ENCODE measurements at places on chromosomes 5 and 9.
A peak's percentile ranks its signal among the peaks of the same experiment; 100 is the strongest.

DNA sequence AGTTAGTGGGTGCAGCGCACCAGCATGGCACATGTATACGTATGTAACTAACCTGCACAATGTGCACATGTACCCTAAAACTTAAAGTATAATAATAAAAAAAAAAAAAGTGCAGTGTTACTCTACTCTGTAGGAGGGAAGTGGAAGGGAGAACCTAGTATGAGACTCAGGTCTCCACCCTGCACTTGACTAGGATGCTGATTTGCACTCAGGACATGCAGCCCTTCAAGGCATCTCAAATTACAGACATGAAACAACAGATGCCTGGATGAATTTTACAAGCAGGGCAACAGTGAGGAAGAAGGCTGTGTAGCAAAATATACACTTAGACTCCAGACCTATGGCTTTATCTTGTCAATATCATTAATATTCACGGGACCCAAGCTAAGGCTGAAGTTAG is 16.5 kb downstream of the TRIM32 start:
- DNase-seq = no peak

DNA sequence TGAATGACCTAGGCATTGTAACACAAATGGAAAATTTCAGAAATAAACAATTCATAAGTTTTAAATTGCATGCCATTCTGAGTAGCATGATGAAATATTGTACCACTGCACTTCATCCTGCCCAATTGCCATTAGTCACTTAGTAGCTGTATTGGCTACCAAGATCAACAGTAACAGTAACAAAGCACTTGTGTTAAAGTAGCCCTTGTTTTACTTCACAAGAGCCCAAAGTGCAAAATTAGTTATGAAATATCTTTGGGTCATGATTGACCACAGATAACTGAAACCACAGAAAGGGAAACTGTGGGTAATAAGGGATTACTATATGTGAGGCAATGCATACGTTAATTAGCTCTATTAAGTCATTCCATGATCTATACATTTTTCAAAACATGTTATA is 33.3 kb upstream of the RORB start:
- DNase-seq = no peak

DNA sequence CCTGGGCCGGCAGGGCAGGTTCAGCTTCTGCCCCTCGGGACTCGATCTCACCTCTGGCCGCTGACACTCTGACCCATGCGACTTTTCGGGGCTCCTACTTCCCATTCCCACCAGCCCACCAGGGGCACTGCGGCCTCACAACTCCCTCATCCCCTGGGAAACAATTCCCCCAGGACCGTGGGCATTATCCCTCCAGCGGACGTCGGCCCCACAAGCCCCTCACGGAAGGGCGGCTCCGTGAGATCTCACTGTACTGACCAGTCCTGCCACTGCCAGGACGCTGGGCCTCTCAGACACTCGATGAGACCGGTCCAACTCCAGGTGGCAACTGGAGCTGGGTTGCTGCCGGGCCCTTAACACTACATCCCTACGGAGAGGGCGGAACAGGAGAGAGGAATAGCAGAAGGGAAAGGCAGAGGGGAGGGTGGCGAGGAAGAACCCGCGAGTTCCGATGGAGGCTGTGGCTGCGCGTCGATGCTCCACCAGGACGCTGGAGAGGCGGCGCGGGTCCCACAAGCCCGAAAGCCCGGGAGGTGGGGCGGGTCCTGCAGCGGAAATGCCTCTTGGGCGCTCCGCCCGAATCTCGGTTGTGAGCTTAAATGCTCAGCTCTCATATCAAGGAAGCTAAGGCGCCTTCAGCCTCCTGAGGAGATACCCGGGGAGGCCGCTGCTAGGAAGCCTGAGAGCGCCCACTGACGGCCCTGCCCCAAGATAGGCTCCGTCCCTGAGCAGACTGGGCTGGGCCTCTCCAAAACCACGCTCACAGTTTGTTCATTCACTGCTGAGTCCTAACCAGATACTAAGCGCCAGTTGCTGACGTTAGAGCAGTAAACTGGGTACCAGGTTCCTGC is 36.3 kb downstream of the VCP start:
- DNase-seq = peak; percentile 10

DNA sequence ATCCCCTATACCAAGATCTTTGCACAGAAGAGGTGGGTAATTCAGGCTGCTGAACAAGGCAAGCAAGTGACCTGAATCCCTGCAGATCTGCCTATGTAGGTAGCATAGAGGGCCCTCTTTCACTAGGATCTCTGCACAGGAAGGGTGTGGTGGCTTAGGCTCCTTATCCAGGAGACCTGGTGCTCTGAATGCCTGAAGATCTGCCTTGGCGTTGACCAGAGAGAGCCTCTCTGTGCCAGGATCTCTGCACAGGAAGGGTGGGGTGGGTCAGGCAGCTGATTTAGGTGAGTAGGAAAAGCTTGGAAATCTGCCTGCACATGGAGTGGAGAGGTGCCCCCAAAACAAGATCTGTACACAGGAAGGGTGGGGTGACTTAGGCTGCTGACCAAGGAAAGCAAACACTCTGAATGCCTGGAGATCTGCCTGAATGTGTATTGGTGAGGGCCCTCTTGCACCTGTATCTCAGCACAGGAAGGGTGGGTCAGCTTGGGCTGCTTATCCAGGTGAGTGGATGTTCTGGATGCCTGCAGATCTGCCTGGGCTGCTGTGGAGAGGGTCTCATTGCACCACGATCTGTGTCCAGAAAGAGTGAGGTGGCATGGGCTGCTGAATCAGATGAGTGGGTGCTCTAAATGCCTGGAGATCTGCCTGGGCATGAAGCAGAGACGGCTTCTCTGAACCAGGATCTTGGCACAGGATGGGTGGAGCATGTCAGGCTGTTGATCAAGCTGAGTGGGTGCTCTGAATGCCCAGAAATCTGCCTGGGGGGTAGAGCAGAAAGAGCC is 365.9 kb downstream of the DMAC1 start:
- DNase-seq = no peak

DNA sequence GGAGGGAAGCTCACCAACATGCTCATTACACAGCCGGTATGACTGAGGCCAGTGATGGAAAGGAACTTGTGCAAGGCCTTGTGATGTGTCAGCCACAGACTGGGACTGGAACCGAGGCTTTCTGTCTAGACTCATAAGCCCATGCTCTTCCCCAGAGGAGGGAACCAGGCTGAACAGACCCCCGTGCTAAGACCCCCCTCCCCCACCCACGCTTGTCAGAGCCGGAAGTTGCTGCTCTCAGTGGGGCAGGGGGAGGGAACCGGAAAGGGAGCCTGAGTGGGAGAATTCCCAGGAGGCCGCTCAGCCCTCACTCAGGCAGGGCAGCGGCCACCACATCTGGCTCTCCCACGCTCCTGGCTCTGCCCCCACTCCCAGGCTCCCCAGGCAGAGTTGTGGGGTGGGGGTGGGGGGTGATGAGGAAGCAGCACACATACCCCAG is 4.1 kb upstream of the PDGFRB start:
- no peak for DNase-seq

GRCh38 chr5:87210743-87211142 is 56.9 kb upstream of the RASA1 start:
- DNase-seq = no peak

- DNase-seq = peak; percentile 21
Observed at GRCh38 chr9:69180670-69181069, 6.6 kb downstream of the TJP2 start.

GRCh38 chr9:2359891-2360471 is 261.6 kb upstream of the VLDLR start:
- no peak for DNase-seq

DNA sequence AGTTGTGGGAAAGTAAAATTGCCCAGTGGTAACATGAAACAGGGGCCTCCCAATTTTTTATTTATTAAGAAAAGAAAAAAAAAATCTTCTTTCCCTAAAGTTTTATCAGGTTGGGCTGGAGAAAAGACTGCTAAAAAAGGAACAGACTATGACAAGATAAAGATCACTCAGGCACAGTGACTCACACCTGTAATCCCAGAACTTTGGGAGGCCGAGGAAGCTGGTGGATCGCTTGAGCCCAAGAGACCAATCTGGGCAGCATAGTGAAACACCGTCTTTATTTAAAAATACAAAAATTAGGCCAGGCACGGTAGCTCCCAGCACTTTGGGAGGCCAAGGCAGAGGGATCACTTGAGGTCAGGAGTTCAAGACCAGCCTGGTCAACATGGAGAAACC is 312.5 kb downstream of the CETN3 start:
- DNase-seq = no peak

DNA sequence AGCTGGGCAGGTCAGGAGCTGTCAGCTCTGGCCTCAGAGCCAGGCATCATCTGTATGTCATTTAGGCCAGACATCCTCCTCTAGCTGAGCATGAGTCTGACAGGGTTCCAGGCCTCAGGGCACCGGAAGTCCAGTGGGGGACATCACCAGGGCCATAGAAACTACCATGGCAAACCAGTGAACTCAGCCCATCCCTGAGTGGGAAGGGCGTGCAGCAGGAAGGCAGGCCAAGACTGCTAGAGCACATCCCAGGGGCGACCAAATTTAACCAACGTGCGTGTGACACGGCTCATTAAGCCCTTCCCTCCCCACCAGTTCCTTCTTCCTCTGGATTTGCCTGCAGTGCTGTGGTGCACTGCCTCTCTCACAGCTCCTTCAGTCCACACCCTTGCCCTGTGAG is 75.9 kb downstream of the COL27A1 start:
- no peak for DNase-seq

- no peak for DNase-seq
Observed at GRCh38 chr9:3746296-3747275, 220.8 kb upstream of the RFX3 start.

DNA sequence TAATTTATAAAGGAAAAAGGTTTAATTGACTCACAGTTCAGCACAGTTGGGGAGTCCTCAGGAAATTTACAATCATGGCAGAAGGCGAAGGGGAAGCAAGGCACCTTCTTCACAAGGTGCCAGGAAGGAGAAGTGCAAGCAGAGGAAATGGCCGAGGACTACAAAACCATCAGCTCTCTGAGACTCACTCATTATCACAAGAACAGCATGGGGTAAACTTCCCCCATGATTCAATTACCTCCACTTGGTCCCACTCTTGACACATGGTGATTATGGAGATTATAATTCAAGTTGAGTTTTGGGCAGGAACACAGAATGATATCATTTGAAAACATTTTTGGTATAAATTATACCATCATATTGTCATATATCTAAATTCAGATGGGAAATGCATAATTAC is 934.7 kb downstream of the CDH12 start:
- DNase-seq = no peak

GRCh38 chr9:133956520-133957076 is 35.5 kb downstream of the VAV2 start:
- DNase-seq = no peak

GRCh38 chr9:34654323-34655051 is 2.5 kb downstream of the IL11RA start:
- DNase-seq = no peak

- DNase-seq = no peak
Observed at GRCh38 chr5:51632793-51633192, 249.5 kb downstream of the ISL1 start.

DNA sequence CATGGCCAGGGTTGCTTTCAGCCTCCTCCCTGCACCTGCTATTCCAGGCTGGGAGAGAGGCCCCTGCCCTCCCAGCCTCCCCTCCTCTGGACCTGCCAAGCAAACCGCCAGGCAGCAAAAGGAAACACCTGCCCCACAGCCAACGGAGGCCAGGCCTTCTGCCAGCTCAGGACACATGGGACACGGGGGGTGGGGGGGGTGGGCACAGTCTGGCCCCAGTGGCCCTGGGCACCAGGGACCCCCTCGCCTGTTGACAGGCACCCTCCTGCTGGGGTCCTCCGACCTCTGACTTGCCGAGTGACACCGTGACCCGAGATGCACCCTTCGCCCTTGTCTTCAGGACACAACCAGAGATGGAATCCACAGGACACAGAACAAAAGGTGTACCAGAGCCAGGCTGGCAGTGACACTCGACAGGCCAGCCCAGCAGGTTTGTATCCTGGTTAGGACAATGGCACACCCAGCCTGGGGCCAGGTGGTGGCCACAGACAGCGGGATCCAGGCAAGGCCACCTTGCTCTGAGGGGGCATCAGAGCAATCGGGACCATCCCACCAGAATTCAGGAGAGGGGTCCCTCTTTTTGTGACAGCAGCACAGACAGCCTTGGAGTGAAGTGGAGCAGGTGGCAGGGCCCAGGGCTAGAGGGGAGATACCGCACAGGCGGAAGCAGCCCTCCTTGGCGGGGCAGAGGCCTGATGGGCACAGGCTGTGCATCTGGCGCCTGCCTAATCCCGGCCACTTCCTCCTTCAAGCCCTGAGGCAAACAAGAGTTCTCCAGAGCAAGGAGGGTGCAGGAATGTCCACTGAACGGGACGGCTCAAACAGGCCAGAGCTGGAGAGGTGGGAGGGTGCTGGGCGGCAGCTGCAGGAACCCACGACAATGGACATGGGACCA is 1.3 kb upstream of the TMEM210 start:
- DNase-seq = no peak

DNA sequence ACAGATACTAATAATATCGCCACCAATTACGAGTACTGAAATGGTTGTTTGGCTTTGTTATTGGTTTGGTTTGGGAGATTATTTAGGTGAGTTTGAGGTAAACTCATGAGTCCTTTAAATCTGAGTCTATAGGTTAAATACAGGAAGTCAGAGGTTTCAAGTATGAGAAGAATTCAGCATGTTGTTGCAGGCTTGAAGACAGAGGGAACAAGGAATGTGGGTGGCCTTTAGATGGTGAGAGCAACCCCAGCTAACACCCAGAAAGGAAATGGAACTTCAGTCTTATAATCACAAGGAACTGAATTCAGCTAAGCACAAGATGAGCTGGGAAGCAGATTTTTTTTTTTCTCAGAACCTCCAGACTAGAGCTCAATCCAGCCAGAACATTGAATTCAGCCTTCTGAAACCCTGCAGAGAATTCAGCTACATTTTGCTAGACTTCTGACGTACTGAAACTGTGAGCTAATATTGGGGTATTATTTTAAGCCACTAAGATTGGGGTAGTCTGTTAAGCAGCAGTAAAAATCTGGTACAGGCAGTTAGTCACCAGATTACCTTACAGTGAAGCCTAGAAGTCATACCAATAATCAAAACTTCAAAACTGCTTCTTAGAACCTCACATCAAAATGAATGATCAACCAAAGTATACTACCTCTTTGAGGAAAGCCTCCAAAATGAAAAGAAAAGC is 216.0 kb upstream of the PUM3 start:
- no peak for DNase-seq

Measured in activated T-helper 1 cell treated with Interleukin-2 at 50 U/mL for 16 hours (primary cell).